Esophagus squamous epithelium (tissue), 5 donors: ENCODE measurements at places on chromosomes 5 and 9. TPM values are rescaled to one million over a fixed set of nuclear protein-coding genes. Genes with fewer than 3 reads are reported as not detected.

DNA sequence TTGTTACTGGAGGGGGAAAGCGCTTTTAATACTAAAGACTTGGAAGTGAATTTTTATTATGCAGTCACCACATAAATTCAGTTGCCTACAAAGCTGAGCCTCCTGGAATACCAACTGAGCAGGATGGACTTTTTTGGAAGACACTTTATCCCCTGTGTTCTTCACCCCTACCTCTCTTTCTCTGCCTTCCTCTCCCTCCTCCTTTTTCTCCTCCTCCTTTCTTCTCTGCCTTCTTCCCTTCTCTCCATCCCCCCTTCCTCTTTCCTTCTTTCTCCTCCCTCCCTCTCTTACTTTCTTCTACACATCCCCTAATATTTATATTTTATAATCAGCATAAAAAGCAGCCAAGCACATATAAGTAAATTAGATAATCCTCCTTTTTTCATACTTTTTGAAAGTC lies 39.6 kb downstream of the MAP3K1 start:
- no peak for DNase-seq

- no peak for DNase-seq
Measured at GRCh38 chr9:96201140-96201539, 100.8 kb downstream of the HSD17B3 start.

GRCh38 chr5:150138551-150139265 lies 16.9 kb downstream of the PDGFRB start:
- no peak for DNase-seq

DNA sequence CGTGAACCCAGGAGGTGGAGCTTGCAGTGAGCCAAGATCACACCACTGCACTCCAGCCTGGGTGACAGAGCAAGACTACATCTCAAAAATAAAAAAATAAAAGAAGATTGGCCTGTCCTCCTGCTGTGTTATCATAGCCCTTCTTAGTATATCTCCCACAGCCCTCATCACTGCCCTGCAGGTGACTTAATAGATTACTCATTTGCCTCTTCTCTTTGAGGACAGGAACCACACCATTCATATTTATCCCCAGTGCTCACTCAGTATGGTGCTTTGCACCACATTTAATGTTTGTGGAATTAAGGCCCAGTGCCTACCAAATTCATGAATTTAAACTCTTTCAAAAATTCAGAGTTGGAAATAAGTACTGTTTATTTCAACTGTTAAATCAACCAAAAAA lies 10.3 kb downstream of the IDNK start:
- DNase-seq: no peak

GRCh38 chr9:18020121-18020745 lies 441.4 kb downstream of the SH3GL2 start:
- no peak for DNase-seq

DNA sequence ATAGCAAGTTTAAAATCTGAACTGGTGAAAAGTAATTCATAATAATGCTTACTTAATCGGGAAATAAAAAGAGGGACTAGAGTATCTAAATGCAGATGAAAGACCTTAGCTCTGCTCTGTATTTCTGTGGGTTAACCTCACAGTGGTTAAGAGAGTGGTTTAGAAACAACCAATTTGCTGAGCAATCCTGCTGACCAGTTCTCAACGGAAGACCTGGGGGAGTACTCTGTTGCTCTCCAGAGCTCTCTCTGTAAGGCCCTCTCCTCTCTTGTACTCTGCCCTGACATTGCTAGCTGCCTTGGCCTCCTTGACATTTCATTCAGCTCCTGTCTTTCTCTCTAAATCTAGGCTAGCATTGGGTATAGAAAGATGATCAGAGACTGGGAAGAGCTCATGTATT lies 1186.6 kb upstream of the SEMA6A start:
- DNase-seq: no peak

DNA sequence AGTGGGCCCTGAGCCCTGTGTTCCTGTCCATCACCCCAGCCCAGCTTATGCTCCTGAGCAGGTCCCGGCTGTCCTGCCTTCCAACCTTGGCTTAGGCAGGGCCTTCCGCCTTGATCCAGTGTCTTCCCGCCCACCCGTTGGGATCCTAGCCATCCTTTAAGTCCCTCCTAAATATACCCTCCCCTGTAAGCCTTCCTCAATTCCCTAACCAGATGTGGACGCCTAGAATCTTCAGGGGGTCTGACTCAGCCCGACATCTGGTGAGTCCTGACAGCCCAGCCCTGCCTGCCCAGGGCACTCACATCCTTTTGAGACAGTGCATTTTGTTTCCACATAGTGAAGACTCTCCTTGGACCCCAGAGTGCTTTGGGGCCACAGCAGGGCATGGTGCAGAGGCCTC lies 23.7 kb downstream of the SLC6A7 start:
- DNase-seq: no peak

DNA sequence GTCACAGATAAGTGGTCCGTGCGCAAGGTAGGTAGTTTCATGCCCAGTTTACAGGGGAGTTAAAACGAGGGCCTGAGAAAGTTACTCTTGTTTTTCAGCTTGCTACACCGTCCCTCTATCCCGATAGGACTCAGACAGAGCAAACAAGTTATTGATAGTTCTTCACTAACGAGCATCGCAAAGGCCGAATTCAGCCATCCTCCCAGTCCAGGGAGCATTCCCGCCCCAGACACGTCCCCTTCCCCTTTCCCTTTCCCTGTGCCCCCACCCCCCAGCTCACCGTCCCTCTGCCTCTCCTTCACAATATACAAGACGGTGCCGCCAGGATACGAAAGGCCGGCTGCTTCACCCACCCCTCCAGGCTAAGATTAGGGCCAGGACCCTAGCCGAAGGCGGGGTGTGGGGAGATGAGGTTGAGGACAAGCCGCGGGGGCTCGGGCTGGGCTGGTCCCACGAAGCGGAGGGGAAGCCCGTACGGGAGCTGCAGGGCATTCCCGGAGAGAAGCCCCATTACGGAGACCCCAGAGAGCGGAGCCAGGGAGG lies 599 bp downstream of the KIAA1191 start:
- no peak for DNase-seq

GRCh38 chr5:138725153-138725817 lies 27.9 kb upstream of the CTNNA1 start:
- DNase-seq: no peak

GRCh38 chr9:38652486-38652885 lies 32.1 kb upstream of the ANKRD18A start:
- DNase-seq: no peak

- no peak for DNase-seq
Measured at GRCh38 chr9:4850603-4851310, 58.0 kb downstream of the RCL1 start.

- no peak for DNase-seq
Measured at GRCh38 chr5:15233566-15233965, 266.4 kb upstream of the FBXL7 start.

GRCh38 chr5:10579536-10580521 lies 16.0 kb downstream of the ANKRD33B start:
- DNase-seq: no peak

GRCh38 chr5:92455011-92455410 lies 1071.9 kb upstream of the ARRDC3 start:
- no peak for DNase-seq

GRCh38 chr9:106880863-106881262 lies 17.9 kb downstream of the ZNF462 start:
- DNase-seq: no peak

- no peak for DNase-seq
Measured at GRCh38 chr5:173866243-173866857, 21.8 kb upstream of the CPEB4 start.

DNA sequence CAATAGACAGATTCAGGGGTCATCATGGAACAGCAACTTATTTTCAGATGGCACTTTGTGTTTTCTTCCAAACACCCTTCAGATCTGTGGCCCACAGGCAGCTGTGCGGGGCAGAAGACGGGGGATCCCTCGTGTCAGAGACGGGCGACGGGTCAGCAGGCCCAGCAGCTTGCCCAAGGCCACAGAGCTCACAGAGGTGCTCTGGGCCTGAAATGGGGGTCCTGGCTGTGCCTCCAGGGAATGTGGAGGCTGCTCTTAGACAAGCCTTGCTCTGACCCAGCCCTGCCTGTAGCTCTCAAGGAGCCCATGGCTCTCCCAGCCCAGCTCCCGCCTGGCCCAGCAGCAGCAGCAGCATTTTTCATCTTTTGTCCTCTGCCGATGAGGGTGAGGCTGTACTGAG lies 40.9 kb upstream of the SARDH start:
- no peak for DNase-seq

GRCh38 chr5:111256128-111256527 lies 31.9 kb downstream of the CAMK4 start:
- no peak for DNase-seq

- no peak for DNase-seq
Measured at GRCh38 chr9:121550569-121551512, 51.2 kb upstream of the GGTA1 start.

DNA sequence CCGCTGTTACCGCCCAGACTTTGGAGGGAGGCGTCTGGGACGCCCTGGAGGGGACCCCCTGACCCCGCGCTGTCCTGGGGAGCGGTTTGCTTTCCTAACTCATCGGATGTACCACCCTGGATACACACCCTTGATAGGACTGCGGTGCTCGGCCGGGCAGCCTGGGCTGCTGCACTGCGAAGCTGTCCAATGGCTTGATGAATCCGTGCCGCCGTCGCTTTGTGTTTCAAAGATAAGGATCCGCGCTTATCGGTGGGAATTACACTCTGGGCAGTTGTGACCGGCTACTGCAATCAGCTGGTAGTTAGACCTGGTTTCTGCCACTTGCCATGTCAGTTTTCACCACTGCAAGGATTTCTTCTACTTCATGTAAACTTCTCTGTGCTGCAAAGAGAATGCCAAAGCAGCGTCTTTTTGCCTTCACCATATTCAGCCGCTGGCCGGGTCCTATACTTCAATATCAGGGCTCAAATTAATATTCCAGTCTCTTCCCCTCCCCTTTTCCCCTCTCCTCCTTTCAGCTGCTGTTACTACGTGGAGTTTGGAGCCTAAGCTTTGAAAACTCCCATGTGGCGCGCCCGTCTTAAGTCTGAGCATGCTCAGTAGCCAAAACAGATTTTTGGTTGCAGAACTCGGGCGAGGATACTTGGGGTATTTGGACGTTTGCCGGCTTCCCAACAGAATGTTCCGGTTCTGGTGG lies 727 bp downstream of the SMAD5 start:
- DNase-seq: no peak

DNA sequence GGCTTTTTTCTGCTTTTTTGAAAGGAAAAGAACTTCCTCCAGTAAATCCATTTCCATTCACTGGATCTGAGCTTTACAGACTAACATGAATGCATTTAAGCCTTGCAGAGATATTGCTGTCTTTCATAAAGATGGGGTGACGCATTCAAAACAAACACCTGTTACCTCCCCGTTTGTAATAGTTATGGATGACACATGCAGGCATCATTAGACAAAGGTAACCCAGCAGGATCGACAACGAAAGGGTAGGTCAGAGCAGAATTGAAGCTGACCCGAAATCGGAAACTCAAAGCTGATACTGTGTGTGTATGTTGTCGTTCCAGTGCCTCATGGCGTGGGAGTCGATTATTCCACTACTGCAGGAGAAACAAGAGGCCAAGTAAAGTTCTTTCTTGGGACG lies 22.2 kb downstream of the SLC46A2 start:
- no peak for DNase-seq

DNA sequence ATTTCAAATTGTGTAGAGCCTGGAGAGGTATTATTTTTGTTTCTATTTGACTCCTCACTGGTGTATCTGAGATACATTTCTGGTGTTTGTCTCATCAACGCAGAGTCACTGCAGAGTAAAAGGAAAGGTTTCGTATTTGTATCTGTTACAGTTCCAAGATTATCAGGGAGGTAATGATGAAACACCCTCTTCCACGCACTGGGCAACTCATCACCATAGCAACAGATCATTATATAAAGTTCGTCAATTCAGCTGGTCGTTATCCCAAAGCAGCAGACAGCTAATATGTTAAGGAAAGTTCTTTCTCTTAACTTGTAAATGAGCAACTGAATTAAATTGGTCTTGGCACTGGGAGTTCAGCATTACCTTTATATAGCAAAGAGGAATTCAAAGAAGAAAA lies 513.5 kb downstream of the MTRR start:
- DNase-seq: no peak

DNA sequence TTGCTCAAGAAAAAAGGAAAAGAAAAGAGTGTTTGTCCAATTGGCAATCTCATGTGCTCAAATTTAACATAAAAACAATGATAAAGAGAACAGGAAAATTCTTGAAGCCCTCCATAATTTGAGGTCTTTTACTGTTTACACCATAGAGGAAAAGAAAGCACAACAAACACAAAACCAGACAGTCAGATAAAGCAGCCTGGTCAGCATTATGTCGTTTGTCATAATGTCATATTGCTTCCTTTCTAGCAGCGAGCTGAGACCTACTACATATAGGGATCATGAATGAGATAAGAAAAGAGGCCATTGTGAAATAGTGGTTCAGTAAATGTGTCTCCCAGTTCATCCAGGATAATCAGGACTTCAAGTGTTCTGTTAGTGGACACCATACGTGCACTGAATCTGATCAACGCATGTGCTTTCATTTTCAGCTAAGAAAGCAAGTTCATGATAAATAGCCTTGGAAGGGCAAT lies 64.7 kb upstream of the SELENOP start:
- DNase-seq: no peak

GRCh38 chr5:4514067-4514648 lies 626.0 kb upstream of the ADAMTS16 start:
- DNase-seq: no peak

DNA sequence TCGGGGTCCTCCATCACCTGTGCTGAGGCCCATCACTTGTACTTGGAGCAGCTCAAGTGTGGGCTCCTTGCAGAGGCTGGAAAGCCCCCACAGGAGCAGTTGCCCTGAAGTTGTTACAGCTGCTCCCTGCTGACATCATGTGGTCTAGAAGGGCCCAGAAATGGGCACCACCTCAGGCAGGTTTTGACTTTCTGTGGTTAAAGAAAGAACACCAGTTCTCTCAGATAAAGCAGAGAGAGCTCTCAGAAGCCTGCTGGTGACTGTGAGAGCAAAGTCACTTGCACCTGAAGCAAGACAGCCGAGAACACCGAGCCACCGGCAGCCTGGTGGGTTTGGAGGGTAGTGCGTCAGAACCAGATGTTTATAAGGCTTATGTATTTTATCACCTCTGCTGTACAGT lies 70.4 kb downstream of the MVB12B start:
- no peak for DNase-seq

- DNase-seq: no peak
Measured at GRCh38 chr5:121182788-121183490, 668.7 kb upstream of the FTMT start.

The RPL7A gene
- total RNA-seq: 2,553 TPM

The PCDHB2 gene
- 1.1 TPM for total RNA-seq

The PSMB7 gene
- 229 TPM for total RNA-seq

The NR4A3 gene
- 0.35 TPM for total RNA-seq

The LCN9 gene
- total RNA-seq: not detected

The TXNDC8 gene
- not detected for total RNA-seq

The FBXL7 gene
- total RNA-seq: 1.9 TPM

The MSX2 gene
- total RNA-seq: not detected

The C5orf46 gene
- not detected for total RNA-seq

The FOXD4L5 gene
- total RNA-seq: not detected

The NR6A1 gene
- 1.9 TPM for total RNA-seq

The OR2V2 gene
- total RNA-seq: not detected
